HuH-7.5 (cell line): ENCODE measurements at places on chromosomes 12 and 14.

DNA sequence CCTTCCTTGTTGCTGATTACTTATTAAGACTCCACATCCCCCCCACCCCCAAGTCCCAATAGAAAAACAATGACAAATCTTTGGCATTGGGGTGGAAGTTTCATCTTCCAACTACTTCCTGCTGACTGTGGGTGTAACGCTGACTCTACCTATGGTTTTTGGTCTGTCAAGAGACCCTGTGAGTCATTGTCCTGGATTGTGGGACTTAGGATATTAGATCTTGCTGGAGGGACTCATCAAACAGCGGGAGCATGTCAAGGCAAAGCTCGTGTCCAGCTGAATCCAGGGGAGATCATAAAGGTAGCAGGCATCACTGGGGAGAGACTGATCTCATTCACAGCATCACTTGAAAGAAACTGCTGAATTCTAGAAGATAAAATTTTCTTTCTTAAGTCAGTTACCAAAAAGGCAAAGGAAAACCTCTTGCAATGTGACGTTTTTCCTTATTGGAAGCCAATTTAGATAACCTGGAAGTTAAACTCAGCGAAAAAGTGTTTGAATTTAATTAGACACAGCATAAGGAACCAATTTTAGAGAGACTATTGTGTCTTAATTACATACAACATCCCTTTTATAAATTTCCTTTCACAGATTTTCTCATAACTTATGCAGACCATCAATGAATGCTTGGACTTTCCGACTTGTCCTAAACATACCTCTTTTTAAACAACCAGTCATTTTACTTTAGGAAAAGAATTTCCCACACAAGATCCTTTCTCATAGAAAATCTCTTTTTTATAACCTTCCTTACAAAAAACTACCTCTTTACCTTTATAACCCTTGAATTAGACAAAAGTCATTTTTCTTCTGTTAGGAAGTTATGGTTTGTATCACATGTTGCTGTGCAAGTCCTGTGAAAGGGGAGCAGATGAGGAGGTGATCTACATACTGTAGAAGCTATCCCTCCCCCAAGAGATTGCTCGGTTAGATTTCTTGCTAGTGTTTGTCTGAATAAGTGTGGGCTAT lies 94.6 kb upstream of the SCAF11 start:
- DNase-seq: no peak

- DNase-seq: no peak
Observed at GRCh38 chr12:57241402-57242310, 9.3 kb downstream of the STAC3 start.

- DNase-seq: no peak
Observed at GRCh38 chr12:118102609-118103008, 1.2 kb downstream of the VSIG10 start.

DNA sequence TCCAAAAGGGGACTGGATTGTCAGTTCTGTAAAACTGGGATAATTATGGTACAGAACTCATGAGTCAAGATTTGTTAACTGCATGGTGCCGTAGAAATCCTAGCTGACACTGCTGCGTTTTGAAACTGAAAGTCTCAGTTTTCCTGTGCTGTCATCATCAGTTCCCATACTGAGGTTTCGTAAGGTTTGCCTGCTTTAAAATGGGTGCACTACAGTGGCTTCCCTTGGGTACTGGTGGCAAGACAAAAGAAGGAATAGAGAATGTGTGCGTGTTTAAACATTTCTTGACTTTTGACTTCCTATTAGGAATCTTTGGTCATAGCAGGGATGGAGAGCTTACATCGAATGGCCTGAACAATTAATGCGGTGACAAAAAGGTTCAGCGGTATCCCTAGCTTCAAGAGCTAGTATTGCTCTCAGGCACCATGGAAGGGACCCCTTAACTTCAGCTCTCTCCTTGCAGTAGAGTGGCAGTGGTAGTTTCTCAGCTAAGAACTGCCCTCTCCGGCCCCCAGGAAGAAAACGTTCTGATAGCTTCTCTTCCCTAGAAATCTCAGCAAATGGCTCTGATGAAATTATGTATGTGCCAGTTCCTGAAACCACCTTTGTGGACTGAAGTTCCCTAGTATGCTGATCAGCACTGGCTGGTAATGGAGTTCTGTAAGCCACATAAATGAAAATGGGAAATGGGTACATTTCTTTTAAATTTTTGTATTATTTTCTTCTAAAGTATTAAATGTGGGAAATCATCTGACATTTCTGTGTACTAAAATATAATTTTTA lies 28.9 kb downstream of the ANO6 start:
- DNase-seq: no peak

DNA sequence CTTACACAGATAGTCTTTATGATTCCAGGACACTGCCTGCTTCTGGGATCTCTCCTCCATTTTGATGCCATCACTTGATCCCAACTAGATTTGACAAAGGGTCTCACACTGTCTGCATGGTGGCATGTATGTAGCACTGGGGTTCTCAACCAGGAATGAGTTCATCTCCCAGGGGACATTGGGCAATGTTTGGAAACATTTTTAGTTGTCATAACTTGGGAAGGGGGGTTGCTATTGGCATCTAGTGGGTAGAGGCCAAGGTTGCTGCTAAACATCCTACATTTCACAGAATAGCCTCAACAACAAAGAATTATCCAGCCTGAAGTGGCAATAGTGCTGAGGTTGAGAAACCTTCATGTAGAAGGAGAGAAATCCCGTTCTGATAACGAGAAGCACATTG lies 376.2 kb downstream of the DPF3 start:
- no peak for DNase-seq

DNA sequence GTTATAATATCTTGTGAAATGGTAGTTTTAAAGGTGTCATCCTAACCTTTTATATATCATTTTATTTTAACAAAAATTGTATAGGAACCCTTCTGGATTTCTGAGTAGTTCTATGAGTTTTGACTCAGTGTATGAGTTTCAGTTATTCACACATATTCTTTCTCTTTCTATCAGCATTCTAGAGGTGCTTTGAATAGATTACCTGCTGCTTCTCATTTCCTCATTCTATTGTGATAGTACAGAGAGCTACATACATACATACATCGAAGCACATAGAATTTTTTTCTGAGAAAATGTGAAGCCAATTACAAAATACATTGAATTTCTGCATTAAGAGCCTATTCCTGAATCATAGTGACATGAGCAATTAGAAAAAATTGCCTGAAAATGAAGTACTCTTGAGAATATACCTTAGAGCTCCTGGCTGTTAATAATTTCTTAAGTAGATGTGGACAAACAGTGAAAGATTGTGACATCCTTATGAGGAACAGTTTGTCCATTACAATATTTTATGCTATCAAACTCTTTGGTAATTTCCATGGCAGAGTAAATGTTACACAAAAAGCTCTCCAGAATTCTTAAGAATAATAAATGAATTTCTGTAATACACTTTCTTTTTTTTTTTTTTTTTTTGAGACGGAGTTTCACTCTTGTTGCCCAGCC lies 556.6 kb downstream of the TRHDE start:
- no peak for DNase-seq

GRCh38 chr14:94120667-94121340 lies 8.6 kb downstream of the IFI27L2 start:
- no peak for DNase-seq
